Activated T-cell treated with anti-CD3 and anti-CD28 coated beads, Interleukin-2, amount 50 U/mL, for 72 hours (primary cell): ENCODE measurements at places on chromosomes 4 and X. TPM values are rescaled to one million over a fixed set of nuclear protein-coding genes. Genes with fewer than 3 reads are reported as not detected.

TMPRSS11E gene
- total RNA-seq = not detected

RPS3A gene
- 2,707 TPM for total RNA-seq

RPA4 gene
- total RNA-seq = 0.60 TPM

AMBN gene
- total RNA-seq = not detected

- no peak overlapping the region for H3K27ac ChIP-seq
- no peak for DNase-seq
- H3K4me1 ChIP-seq = peaks cover 5% of the 10 kb centered on the region
- no peak overlapping the region for H3K4me3 ChIP-seq
- H3K27me3 ChIP-seq = peaks cover 5% of the 10 kb centered on the region
Measured at GRCh38 chr4:13986548-13986947, 359.0 kb upstream of the BOD1L1 start.

DNA sequence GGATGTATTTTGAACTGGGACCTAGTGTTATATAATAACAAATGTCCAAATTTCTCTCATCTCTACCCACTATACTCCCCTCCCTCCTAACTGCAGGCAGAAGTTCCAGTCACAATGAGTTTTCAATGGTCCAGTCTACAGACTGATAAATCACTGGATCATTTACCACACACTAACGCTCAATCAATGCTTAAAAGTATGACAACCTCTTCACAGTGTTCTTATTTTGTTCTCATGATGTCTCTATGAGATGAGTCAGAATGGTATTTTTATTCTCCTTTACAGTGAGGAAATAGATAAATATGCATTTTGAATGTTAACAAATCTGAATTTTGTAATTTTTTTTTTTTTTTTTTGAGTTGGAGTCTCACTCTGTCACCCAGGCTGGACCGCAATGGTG, 83.7 kb upstream of the ETNPPL start:
- no peaks in the 10 kb centered on the region for H3K36me3 ChIP-seq
- no peak for DNase-seq
- H3K27me3 ChIP-seq = no peaks in the 10 kb centered on the region
- H3K4me3 ChIP-seq = no peak overlapping the region
- H3K27ac ChIP-seq = no peak overlapping the region
- peaks cover 22% of the 10 kb centered on the region for H3K4me1 ChIP-seq

DNA sequence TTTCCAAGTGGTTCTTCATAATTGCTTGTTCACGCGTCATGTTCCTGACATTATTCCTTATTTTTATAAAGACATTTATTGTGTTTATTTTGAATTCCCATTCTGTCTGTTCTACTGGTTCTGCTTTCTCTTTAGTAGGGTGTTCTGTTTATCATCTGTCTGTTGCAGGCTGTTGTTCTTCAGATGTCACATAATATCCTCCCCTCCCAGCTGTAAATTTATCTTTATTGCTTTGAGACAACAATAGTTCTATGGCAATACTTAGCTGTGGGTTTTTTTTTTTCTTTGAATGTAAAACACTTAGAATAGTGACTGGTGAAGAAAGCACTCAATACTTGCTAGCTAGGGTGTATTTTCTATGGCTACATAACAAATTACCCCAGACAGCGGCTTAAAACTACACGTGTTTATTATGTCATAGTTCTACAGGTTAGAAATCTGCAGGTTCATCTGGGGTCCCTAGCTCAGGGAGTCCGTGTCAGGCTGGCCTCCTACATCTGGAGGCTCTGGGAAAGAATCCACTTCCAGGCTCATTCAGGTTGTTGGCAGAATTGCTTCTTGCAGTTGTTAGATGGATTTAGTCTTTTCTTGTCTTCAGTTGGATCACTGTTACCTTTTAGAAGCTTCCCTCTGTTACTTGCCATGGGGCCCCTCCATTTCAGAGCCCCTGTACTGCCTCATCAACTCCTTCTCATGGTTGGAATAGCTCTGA, 63.4 kb upstream of the ENPEP start:
- H3K4me1 ChIP-seq = no peaks in the 10 kb centered on the region
- no peak for DNase-seq
- H3K36me3 ChIP-seq = no peaks in the 10 kb centered on the region
- H3K27ac ChIP-seq = no peak overlapping the region
- no peaks in the 10 kb centered on the region for H3K27me3 ChIP-seq

GRCh38 chr4:184000457-184001396, 95.6 kb downstream of the STOX2 start:
- H3K36me3 ChIP-seq = no peaks in the 10 kb centered on the region
- no peaks in the 10 kb centered on the region for H3K4me1 ChIP-seq
- no peaks in the 10 kb centered on the region for H3K27me3 ChIP-seq
- H3K4me3 ChIP-seq = no peak overlapping the region
- no peak overlapping the region for H3K27ac ChIP-seq

- H3K4me1 ChIP-seq = no peaks in the 10 kb centered on the region
- H3K27ac ChIP-seq = no peak overlapping the region
- no peaks in the 10 kb centered on the region for H3K36me3 ChIP-seq
- H3K4me3 ChIP-seq = no peak overlapping the region
Measured at GRCh38 chrX:18210470-18210869, 10.2 kb downstream of the BEND2 start.

DNA sequence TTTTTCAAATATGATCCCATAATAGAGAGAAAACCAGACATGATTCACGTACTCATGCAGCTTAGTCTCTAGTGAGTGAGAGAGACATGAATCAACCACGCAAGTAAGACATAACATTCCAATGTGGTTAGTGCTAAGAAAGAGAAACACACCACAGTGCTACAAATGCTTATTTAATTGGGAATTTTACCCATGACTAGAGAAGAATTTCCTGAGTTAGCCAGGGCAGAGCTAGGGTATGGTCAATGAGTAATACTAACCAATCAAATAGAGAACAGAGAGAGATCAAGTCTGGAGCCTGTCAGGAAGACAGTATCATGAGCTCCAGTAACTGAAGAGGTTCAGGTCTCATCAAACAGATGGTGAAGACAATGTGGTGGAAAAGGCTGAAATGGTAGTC, 495.2 kb downstream of the PDGFC start:
- no peaks in the 10 kb centered on the region for H3K4me1 ChIP-seq
- DNase-seq = no peak
- no peaks in the 10 kb centered on the region for H3K27me3 ChIP-seq
- H3K36me3 ChIP-seq = no peaks in the 10 kb centered on the region

GRCh38 chrX:85963736-85964135, 83.6 kb downstream of the CHM start:
- H3K4me3 ChIP-seq = no peak overlapping the region
- H3K27ac ChIP-seq = no peak overlapping the region
- H3K4me1 ChIP-seq = no peaks in the 10 kb centered on the region
- peaks cover 6% of the 10 kb centered on the region for H3K27me3 ChIP-seq

GRCh38 chrX:45669715-45670340, 469.2 kb upstream of the DIPK2B start:
- DNase-seq = no peak
- H3K27me3 ChIP-seq = peaks cover 44% of the 10 kb centered on the region
- no peaks in the 10 kb centered on the region for H3K36me3 ChIP-seq

DNA sequence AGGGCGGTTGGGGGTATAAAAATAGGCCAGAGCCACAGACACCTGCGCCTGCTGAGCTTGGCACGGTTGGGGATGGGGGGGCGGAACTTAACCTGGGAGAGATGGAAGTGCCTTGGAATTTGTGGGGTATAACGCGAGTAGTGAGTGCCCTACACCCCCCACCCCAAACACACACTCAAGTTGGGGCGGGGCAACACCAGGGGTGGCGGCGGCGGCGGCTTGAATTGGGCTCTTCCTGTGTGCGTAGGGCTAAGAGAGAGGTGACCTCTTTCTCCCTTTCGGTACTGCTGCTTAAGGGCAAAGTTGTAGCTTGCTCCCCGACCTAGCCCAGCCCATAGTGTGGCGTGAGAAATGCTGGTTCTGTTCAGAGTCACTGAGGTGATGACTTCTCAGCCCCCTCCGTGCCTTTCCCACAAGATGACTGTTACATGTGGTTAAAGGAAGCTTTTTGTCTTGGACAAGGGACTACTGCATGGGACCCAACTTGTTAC, 839 bp downstream of the STK26 start:
- peak overlapping the region; percentile 75 for H3K27ac ChIP-seq
- peaks cover 2% of the 10 kb centered on the region for H3K36me3 ChIP-seq
